NCI-H446 treated with DMSO at 0.1 percent for 48 hours (cell line): ENCODE measurements at places on chromosomes 13 and 19.

- DNase-seq, result no peak
These were observed 1.7 kb downstream of the GNG7 start for GRCh38 chr19:2700660-2701360.

DNA sequence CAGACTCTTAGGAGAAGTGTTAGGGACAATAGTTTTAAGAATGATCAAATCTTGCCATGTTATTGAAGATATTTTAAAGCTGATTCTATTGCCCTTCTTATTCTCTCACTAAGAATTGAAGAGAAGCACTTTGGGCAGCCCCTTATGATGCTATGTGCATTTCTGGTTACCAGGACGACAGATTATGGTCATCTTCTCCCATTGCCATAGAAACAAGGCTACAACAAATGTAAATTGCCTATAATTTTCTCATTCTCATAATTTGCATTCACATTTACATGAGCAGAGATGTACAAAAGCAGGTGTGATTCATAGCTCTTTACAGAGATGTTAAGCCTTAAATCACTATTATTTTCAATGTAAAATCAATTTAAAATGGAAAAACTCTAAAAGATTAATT is 137.3 kb upstream of the PCDH9 start:
- no peak for DNase-seq

DNA sequence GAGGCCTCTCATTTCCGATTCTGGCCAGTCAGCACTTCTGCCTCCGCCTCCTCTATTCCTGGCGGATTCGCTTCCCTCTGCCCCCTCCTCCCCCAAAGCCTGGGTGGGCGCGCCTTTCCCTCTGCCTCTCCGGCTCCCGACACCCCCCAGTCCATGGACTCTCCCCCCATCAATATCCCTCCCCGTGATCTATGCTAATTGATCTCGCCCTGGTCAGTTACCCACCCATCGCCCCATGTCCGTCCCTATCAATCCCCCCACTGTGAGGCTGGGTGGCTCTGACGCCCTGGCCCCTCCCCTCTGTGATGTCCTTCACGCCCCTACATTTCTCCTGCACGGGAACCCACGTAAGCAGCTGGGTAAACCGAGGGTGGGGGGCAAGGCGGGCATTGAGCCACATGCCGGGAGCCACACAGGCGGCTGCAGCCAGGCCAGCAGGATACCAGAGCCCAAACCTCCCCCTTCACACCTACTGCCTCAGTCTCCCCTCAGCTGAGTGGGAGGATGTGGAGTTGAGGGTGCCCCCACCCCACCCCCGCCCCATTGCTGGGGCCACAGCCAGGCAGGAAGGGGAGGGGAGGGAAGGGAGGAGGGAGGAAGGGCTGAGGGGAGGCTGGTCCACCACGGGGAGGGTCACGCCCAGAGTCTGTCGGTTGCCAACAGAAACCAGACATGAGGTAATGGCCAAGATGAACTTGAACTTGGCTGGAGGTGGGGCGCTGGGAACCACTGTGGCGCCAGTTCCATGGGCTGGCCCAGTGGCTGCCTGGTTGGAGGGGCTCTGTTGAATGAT is 21.0 kb downstream of the SMIM24 start:
- no peak for DNase-seq

- peak; percentile 72 for DNase-seq
These were observed 1.5 kb upstream of the ELOF1 start for GRCh38 chr19:11560404-11561051.

GRCh38 chr13:40479196-40479845 is 187.1 kb downstream of the FOXO1 start:
- DNase-seq, result no peak

DNA sequence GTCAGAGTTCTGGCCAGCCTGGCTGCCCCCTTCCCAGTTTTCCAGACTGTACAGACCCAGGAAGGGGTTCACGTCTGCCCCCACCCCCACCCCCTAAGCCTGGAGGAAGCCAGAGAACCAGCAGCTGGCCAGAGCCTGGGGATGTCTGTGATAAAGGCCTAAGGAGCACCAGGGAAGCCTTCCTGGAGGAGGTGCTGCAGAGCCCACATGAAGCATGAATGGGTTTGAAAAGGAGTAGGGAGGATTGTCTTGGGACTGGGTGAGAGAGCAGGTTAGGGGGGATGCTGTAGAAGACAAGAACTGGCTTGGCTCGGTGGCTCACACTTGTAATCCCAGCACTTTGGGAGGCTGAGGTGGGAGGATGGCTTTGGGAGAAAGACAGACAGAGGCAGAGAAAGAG is 5.8 kb downstream of the SHKBP1 start:
- no peak for DNase-seq

DNA sequence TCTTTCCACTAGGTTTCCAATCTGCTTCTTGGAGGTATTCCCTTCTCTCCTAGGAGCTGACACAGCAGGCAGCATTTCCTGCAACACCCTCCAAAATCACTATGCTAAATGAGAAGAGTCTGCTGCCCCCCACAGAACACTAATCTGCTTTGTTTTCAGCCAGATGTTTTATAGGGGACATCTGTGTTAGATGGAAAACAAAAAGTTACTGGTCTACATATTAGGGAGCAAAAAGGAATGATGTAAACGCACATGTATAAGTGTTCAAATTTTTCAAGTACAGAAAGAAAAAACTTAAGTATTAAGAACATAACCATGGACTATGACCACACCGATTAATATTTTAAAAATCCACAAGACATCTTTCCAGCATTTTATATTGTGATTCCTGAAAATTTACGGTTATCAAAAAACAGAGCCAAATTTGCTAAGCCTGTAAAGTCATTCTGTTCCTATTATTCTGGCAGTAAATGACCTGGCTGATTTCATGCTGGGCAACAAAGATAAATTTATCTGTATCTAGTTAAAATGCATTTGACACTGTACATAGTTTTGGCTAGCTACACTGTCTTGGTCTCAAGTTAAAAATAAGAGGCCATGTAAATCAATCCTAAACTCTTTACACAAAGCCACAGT is 63.3 kb downstream of the DCLK1 start:
- no peak for DNase-seq

- DNase-seq, result no peak
These were observed 342.6 kb downstream of the MZT1 start for GRCh38 chr13:72384879-72385278.

- DNase-seq, result no peak
These were observed 40.0 kb downstream of the MYO16 start for GRCh38 chr13:108669381-108669780.

- peak; percentile 16 for DNase-seq
These were observed 63.4 kb upstream of the LRCH1 start for GRCh38 chr13:46489586-46490023.

- DNase-seq, result no peak
These were observed 136.1 kb downstream of the ATP8A2 start for GRCh38 chr13:25507841-25508240.

DNA sequence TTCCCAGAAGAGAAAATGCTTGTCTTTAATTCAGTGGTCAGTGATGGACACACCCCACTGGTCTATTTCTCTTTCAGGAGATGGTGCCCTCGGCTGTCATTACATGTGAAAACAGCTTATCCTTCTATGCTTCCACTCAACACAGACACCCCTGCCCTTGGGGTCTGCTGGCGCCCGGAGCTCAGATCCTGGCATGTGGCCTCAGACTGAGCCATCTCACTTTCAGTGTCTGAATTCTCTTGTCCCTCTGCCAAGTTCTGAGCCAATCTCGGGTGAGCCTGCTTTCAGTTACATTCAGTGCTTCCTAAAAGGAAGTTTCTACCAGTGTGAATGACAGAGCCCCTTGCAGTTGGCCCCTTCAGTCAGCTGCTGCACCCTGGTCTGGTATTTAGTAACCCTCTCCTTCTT is 293.6 kb downstream of the DNAJC15 start:
- peak; percentile 86 for DNase-seq

- no peak for DNase-seq
These were observed 613.9 kb downstream of the TBC1D4 start for GRCh38 chr13:74868049-74868448.

DNA sequence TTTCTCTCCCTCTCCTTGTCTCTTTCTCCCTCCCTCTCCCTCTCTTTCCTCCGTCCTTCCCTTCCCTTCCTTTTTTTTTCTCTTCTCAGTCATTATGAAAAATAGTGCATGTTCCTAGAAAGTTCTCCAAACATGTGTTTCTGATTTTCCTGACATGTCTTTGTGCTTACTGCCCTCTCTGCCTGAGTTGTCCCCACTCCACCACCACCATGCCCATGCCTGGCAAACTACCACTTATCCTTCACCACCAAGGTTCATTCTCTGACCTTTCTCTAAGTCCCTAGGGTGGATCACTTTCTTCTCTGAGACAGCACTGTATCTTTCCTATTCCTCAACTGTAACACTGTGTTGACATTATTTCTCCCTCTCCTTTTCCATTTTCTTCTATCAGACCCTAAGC is 98.2 kb downstream of the LACC1 start:
- DNase-seq, result no peak

DNA sequence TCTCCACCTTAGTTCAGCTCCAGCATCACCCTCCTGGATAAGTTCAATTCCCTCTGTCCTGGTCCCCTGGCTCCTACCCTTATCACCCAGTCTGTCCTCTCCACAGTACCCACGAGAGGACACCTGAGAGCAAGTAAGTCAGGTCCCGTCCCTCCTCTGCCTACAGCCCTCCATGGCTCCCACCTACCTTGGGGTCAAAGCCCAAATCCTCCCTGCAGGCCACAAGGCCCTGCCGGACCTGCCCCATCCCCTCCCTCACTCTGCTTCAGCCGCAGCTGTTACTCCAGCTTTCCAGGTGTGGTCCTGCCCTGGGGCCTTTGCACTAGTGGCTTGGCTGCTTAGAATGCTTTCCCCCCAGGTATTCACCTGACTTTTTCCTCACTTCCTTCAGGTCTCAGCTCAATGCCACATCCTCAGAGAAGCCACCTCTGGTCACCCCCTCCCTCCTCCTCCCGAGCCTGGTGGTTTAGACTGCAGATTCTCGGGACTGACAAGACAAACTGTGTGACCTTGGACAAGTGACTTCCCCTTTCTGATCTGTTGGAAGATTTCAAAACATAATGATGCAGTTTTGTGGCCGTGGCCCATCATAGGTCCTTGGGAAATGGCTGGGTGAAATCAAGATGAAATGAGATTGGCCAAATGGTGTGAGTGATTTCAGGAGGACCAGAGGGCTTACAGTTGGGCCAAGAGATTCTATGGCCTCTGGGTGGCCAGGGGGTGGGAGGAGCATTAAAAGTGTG is 3.6 kb downstream of the TUBB4A start:
- no peak for DNase-seq

GRCh38 chr13:110421696-110422385 is 114.8 kb downstream of the COL4A2 start:
- DNase-seq, result no peak

DNA sequence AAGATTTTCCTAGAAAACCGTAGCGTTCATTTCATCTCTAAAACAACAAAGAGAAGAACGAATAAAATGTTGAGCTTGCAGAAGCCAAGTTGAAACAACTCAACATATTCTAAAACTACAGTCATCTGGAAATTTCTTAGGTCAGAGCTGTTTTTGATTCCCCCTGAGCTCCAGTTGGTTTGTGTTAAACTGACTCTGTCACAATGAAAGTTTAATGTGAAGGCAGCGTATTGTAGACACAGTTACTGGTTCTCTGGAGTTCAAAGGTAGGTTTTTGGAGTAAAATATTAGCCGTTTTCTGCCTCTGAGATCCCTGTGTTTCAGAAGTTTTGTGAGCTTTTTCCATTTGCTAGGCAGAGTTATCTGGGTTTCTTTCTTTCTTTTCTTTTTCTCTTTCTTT is 2.2 kb downstream of the ARHGEF7 start:
- no peak for DNase-seq

DNA sequence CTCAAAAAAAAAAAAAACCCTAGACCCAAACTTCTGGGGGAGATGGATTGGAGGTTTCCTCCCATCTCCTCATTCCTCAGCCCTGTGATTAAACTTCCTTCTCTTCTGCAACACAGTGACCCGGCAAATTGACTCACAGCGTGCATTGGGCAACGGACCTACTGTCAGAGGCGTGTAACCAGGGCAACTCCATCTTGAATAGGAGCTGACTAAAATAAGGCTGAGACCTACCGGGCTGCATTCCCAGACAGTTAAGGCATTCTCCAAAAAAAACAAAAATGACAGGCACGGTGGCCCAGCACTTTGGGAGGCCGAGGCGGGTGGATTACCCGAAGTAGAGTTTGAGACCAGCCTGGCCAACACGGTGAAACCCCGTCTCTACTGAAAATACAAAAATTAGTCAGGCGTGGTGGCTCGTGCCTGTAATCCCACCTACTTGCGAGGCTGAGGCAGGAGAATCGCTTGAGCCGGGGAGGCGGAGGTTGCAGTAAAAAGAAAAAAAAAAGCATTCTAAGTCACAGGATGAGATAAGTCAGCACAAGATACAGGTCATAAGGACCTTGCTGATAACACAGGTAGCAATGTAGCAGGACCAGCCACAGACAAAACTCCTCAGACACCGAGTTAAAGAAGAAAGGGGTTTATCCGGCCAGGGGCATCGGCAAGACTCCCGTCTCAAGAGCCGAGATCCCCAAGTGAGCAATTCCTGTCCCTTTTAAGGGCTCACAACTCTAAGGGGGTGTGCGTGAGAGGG is 5.4 kb upstream of the NLRP7 start:
- DNase-seq, result no peak

GRCh38 chr19:40091205-40092129 is 724 bp upstream of the ZNF780A start:
- DNase-seq, result no peak

GRCh38 chr19:49688531-49689132 is 762 bp upstream of the ADM5 start:
- DNase-seq, result no peak

- DNase-seq, result no peak
These were observed 1.3 kb downstream of the FLT3LG start for GRCh38 chr19:49475191-49475917.

DNA sequence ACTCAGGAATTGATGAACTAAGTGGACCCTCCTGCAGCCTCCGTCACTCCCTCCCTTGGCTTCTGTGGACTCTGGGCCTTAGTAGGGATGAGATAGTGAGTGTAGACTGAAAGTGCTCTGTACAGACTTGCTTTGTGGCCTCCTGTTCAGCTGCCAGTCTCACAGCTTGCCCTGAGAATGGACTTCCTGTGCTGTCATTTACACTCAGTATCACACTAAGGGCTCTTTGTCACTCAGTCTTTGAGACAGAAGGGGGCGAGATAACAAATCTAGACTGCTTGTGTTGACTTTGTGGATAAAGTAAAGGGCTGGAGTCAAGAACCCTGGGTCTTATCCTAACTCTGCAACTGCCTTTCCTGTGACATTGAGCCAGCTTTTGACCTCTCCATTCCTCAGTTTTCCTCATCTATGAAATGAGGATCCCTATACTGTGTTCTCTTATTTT is 21.0 kb upstream of the SPRY2 start:
- no peak for DNase-seq

DNA sequence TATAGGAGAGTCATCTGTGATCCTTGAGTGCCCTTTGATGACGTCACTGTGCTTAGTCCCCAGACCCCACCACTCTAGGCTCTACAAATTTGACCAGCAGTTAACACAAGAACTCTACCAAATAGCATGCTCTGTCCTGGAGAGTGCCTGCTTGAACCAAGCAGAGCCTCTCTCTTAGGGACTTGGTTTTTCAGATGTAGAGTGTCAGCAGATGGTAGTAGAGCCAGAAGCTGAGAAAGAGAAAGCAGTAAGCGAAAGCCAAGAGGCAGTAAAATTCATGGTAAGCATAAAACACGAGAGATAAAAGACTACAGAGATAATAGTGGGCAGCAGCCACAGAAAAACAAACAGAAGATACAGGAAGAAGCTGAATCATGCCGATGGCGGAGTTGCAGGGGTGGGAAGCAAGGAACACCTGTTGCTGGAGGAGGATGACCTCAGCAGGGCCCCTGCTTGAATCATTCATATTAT is 193.3 kb downstream of the SLC7A1 start:
- no peak for DNase-seq

- no peak for DNase-seq
These were observed 72.0 kb upstream of the FLT1 start for GRCh38 chr13:28566891-28567290.
